ENCODE measurements at places on chromosomes 7 and 10.

- DNase-seq: no peak
These were observed 351.6 kb upstream of the ZMIZ1 start for GRCh38 chr10:78717200-78717599.

DNA sequence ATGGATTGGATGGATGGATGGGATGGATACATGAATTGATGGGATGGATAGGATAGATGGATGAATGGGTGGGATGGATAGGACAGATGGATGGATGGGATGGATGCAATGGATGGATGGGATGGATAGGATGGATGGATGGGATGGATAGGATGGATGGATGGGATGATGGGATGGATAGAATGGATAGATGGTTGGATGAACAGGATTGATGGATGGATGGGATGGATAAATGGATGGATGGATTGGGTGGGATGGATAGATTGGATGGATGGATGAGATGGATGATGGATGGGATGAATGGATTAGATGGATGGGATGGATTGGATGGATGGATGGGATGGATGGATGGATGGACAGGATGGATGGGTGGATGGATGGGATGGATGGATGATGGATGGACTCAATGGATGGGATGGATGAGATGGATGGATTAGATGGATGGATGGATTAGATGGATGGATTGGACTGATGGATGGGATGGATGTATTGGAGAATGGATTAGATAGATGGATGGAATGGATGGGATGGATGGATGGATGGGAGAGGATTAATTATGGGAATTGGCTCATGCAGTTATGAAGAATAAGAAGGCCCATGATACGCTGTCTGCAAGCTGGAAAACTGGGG lies 136.4 kb downstream of the ADAM12 start:
- DNase-seq: no peak

- no peak for DNase-seq
These were observed 285.0 kb downstream of the SUGCT start for GRCh38 chr7:40419806-40420205.

GRCh38 chr10:118939211-118940007 lies 90.1 kb upstream of the NANOS1 start:
- no peak for DNase-seq

GRCh38 chr10:102626026-102626685 lies 18.1 kb upstream of the TRIM8 start:
- DNase-seq: no peak

GRCh38 chr10:24249829-24250415 lies 41.0 kb downstream of the KIAA1217 start:
- DNase-seq: no peak

- DNase-seq: no peak
These were observed 83.7 kb downstream of the PRLHR start for GRCh38 chr10:118511711-118512110.

DNA sequence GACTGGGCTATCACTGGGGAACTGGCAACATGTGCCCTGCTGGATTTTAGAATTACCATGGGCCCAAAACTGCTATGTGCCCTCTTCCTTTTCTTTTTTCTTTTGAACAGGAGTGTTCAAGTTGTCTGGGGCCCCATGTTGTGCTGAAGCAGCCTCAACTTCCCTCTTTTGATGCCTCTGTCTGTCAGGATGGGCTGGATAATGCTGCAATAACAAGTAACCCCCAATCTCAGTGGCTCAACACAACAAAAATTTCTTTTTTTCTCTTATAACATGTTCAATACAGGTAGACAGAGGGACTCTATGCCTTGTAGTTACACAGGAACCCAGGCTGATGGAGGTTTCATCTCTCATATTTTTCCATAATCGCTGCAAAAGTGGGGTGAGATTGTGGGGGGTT lies 8.2 kb upstream of the PCBD1 start:
- no peak for DNase-seq

All from activated effector memory CD4-positive, alpha-beta T cell treated with anti-CD3 and anti-CD28 coated beads, Interleukin-2, amount 50 U/mL, for 16 hours (primary cell).